ENCODE measurements at places on chromosomes 7 and 10.

DNA sequence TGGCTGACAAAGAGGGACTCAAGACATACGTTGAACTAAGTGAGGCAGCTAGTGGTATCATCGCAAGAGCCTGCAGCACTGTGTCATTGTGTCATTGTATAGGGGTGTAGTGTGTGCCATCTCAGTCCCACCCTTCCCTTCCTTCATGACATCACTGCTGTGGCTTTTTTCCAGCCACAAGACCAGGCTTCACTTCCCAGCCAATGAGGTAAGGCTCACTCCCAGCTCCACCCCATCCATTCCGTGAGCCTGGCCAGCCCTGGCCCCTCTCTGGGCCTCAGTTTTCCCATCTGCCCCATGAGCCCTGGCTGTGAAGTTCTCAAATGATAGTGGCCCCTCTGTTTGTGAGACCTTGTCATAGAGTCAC is 134.3 kb upstream of the ZMIZ1 start:
- DNase-seq = peak; percentile 60

GRCh38 chr7:359226-359765 is 69.3 kb downstream of the FOXL3 start:
- no peak for DNase-seq

DNA sequence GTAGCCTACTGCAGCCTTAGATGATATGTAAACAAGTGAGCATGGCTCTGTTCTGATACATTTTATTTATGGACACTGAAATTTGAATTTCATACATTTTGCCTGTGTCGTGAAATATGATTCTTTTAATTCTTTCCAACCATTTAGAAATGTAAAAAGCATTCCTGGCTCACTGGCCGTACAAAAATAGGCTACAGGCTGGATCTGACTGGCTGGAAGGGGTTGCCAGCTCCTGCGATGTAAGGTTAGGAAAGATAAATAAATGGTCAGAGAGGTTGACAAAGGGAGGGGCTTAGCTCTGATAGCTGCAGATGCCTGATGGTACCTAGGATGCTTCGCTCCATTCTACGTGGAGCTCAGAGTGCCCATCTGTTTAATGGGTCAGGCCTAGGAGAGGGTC is 3.4 kb downstream of the ADCYAP1R1 start:
- DNase-seq = no peak

DNA sequence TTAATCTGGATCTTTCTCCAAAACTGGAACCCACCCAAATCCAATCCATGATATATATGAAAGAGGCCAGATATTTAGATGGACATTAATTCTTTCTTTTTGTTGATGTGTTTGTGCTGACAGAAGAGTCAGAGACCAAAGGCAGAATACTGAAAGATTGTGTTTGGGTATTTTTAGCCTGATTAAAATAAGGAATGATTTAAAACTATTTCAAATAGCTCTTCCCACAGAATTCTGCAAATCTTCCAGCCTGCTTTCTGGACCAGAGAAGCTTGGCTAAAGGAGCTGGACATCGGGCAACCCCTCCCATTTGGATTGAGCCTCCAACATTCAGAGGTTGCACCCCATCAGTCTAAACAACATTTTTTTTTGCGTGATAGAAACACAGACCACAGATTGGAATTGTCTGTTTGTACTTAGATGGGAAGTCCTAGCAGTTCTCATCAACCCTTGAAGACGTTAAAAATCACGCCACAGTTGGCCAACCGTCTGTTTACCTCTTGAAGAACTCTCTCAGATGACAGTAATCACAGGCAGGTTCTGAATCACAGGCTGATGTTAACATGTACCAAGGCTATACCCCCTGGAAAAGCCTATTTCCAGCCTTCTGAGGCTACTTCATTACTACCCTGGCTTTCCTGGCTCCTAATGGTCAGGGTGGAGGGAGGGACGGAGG is 155.2 kb upstream of the NRP1 start:
- peak; percentile 12 for DNase-seq

- DNase-seq = no peak
Measured at GRCh38 chr10:57168611-57169240, 807.7 kb upstream of the ZWINT start.

- no peak for DNase-seq
Measured at GRCh38 chr7:81770728-81771223, 929 bp upstream of the HGF start.

DNA sequence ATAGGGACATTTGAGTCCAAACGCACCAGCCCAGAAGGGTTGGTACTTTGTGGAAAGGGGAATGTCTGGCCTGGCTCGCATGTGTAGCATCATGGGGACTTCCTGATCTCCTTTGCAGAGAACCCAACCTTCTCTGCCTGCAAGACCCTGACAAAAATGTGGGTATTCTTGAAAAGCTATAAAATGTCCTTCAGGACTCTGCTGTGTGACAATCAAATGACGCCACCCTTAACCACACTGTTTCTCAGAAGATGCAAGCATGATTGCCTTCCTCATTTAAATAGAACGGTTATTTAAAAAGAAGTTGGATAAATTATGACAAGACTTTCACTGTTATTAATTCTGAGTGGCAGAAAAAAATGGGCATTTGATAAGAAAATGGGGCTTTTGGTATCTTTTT is 15.1 kb upstream of the GPR15LG start:
- no peak for DNase-seq

Measured in fibroblast of skin of right quadriceps (primary cell).